KG1 (cell line): ENCODE measurements at places on chromosomes 4 and X.

DNA sequence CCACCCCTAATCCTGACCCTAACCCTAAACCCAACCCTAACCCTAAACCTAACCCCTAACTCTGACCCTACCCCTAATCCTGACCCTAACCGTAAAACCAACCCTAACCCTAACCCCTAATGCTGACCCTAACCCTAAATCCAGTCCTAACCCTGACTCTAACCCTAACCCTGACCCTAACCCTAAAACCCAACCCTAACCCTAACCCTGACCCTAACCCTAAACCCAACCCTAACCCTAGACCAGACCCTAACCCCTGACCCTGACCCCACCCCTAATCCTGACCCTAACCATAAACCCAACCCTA lies 708 bp upstream of the PCGF3 start:
- no peak for DNase-seq

DNA sequence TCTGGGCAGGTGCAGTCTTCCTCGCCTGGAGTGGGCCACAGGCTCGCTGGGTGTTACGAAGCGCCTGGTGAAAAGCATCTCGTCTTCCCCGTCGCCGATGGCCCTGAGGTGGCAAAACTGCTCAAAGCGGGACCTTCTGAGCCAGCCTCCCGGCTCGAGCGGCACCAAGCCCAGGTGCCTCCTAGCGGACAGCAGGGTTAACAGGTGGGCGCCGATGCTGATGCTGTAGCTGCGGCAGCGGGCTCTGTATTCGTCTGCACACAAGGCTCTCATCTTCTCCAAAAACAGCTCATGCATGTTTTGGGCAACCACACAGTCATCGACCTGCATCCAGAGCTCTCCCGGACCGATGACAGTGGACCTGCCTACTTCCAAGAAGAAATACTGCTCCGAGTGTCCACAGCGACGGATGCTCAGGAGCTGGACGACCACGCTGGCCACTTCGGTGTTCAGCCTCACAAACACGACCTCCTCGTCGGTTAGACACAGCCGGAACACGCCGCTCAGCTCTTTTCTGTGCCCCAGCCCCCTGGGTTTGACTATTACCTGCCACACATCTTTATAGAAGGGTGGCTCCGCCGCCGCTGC lies 1.2 kb downstream of the IRS4 start:
- DNase-seq, result no peak

DNA sequence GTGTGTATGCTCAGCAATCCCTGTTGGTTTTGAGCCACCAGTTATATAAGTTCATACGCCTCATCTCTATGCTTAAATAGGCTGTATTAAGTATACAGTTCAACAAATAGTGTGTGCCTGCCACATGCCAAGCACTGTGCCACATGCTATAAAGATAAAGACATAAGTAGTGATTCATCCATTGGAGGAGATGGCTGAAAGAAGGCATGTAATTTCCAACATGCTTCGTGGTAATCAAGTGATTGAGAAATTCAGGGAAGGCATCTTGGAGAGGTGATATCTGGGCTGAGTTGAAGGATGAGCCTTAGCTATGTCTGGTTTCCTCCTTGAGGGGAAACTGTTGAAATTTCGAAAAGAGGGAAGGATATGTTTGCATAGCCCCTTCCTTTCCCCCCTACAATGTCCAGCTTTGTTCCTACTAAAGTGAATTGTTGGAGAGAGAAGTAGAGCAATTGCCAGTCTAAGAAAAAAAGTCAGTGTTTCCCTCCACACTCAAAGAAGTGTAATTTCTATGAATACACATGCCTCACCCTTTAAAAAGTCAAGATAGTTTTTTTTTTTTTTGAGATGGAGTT lies 96.5 kb downstream of the ARHGAP10 start:
- DNase-seq, result no peak

DNA sequence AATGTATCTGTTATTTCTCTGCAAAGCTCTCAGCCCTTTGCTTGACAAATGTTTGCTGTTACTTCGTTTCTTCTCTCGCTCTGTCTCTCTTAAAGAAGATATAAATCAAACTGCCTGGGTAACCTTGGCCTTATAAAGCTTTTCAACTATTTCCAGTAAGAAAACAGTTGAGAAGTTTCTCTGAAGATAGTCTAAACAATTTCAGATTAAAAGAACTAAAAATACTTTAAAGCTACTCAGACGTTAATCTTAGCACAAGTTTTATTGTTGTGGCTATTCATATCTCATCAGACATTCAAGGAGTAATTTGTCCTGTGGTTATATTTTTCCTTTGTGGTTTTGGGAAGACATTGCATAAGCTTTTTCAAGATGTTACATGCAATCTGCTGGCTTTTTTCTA lies 22.6 kb downstream of the HOPX start:
- no peak for DNase-seq

DNA sequence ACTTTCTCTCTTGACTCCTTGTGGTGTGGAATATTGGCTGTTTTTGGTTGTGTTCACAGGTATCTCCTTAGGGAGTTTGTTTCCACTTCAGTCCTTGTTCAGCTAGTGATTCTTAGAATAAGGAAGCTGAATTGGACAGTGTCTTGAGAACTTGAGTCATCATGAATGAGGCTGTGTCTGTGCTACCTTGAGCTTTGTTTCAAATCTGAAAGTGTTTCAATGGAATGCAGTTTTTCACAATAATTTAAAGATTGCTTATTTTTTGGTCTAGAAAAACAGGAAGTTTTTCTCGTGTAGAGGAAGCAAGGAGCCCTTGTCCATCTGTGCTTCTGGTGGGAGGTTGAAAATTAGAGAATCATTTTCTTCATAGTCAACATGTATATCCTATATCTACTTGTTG lies 76.5 kb downstream of the ZNF518B start:
- DNase-seq, result no peak
